ENCODE measurements at places on chromosomes 2 and 18.

- no peak for DNase-seq
Measured at GRCh38 chr2:773256-774160, 96.3 kb upstream of the TMEM18 start.

GRCh38 chr2:46804794-46805193 lies 110.8 kb downstream of the MCFD2 start:
- no peak for DNase-seq

DNA sequence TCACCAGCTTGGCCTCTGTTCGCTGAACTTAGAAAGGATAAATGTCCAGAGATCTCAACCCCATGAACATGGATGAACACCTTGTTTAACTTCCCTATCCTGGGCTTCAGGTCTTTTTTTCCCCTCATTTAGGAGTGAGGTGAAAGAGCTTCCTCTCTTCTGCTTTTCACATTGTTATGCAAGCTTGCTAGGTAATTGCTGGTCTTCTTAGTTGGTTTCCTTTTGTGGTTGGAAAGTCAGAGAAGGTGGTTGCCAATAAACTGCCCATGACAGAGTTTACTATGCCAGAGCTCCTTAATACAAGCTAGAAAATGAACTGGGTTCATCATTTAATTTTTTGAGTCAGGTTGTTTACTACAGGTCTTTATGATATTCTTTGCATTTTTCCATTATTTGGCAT lies 16.6 kb downstream of the SLC9A4 start:
- no peak for DNase-seq

GRCh38 chr2:175039031-175039430 lies 33.9 kb upstream of the CHN1 start:
- no peak for DNase-seq

- DNase-seq: no peak
Measured at GRCh38 chr18:64333584-64333983, 184.7 kb upstream of the LINC00305 start.

DNA sequence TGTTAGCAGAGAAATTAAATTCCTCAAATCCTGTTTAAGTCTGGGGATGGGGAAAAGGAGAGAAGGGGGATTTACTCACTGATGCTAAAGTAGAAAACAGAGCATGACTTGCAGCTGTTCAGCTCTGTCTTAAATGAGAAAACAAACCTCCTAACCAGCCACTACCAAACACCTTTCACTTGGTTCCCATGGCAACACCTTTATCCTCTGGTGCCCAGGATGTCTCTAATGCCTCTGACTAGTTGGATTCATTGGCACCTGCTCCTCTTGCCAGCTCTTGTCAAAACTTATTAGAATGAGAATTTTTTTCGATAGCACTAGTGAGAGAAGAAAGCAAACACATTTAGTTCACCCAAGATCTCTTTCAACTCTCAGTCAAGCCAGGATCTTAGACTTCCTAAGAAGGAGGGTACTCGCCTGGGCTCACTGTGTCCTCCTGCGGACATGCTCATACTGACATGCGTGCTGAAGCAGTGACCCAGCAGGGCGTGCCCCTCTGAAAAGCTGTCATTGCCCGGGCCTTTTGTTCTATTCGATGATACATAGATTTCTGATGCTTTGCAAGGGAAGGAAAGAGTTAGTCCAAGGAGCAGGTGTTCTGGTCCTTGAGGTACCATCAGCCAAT lies 656.0 kb upstream of the CELF4 start:
- no peak for DNase-seq

DNA sequence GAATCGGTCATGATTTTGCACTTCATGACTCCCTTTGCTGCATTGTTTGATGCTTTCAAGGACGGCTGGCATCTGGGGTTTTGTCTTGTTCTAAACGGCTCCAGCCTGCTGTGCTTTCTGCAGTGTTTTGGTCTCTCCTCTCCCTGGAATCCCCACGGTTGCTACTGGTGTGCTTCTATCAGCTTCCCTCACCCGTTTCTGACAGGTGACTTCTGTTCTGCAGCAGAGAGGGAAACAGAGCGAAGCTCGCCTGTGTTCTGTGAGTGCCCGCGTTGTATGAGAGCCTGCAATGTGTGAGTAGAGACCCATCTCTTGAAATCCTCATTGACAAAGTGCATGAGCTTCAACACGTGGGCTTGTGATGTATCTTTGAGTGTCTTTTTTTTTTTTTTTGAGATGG lies 102.8 kb downstream of the DCDC2C start:
- no peak for DNase-seq

GRCh38 chr2:1818811-1819210 lies 74.5 kb upstream of the PXDN start:
- DNase-seq: no peak

GRCh38 chr2:63424329-63425078 lies 163.8 kb downstream of the WDPCP start:
- peak; percentile 31 for DNase-seq
